Stimulated activated CD8-positive, alpha-beta memory T cell treated with anti-CD3 and anti-CD28 coated beads, Interleukin-7, amount 100 ng/mL, for 24 hours (primary cell): ENCODE measurements at places on chromosomes 2 and 18.

DNA sequence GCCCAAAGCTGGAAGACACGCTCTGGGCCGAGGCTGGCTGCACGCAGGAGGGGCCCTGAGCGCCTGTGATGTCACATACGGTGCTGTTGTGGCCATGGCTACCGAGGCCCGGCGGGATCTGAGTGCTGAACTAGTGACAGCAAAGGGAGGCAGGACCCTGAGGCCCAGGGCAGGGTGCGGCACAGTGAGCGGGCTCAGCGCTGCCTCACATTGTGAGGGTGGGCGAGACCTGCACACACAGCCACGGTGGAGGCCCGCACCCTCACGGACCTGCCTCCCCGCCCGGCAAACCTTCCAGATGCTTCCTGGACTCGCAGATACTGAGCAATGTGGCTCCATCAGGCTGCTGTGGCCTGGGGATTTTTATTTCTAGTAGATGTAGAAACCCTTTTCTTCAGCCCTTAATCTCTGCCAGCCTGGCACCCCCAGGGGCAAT lies 133.8 kb upstream of the CTDP1 start:
- DNase-seq = no peak

GRCh38 chr18:75220551-75221355 lies 10.2 kb downstream of the TSHZ1 start:
- DNase-seq = no peak

- DNase-seq = no peak
Measured at GRCh38 chr2:37523814-37524362, 147.6 kb downstream of the CDC42EP3 start.

DNA sequence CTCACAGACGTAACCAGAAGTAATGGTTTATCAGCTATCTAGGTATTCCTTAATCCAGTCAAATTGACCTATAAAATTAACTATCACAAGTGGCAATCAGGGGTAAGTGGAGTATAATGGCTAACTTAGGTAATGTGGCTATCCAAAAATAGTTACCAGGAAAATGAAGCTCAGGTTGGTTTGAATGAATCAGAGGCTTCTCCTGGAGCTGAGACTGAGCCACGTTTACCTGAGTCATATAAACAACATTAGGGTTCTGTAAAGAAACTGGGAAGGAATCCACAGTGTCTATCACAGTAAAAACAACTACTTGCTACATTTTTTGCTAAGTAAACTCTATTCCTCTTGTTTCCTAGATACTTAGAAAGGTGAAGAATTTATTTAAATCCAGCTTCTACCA lies 236.0 kb upstream of the SPHKAP start:
- no peak for DNase-seq

DNA sequence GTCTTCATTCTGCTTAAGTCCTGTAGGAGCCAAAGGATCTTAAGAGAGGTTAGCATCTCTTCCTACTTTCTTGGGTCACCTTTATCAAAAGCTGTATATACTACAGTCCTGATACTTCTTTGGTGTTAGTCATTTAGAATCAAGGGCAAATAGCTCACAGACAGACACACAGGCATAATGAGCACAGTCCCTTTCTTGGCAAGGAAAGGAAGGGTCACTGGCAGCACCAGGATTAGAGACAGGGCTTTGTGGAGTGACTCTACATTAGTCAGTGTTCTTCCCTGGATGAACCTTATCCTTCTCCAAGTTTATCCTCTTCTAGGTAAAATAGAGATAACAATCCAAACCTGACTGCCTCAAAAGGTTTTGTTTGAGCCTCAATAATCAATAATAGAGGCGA lies 40.0 kb upstream of the NCKAP5 start:
- no peak for DNase-seq

DNA sequence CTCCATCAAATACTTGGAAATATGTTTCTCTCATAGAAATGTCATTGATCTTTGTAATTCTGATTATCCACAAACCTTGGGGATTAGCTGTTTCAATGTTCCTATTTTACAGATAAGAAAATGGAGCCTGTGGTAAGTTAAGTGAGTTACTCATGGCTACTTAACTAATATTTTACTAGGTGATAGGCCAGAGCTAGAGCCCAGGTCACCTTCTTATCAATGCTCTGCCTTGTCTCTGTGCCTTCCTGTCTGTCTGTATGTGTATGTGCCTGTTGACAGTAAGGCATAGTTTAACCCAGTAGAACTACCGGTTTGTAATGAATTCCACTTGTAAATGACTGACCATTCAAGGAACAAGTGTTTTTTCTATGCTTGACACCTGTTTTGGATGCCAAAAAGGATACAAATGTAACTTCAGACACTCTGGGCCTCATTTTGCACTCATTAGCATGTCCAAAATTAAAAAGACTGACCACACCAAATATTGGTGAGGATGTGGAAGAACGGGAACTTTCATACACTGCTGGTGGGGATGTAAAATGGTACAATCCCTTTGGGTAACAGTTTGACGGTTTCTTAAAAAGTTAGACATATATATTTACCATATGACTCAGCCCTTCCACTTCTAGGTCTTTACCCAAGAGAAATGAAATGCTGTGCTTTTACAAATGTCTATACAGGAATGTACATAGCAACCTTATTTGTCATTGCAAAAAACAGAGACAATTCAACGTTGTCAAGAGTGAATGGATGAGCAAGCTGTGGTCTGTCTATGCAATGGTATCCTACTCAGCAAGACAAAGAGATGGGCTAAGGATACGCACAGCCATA lies 19.6 kb upstream of the IL1A start:
- DNase-seq = no peak

DNA sequence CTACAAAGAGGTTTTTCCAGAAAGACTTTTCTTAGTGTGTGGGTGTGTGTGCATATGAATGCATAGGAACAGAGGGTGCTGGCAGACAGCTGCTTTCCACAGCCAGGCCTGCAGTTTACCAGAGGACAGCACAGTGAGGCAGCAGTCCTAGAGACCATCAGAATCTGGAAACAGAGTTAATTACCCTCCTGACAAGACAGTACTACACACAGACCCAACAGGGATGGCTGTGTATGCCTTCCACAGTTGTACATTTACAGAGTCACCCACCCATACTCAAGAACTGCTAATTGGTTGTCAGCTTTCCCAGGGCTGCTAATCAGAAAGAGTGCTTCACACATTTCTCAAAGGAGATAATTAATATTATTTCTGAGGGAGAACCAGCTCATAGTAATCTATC lies 104.7 kb downstream of the FEZ2 start:
- no peak for DNase-seq

DNA sequence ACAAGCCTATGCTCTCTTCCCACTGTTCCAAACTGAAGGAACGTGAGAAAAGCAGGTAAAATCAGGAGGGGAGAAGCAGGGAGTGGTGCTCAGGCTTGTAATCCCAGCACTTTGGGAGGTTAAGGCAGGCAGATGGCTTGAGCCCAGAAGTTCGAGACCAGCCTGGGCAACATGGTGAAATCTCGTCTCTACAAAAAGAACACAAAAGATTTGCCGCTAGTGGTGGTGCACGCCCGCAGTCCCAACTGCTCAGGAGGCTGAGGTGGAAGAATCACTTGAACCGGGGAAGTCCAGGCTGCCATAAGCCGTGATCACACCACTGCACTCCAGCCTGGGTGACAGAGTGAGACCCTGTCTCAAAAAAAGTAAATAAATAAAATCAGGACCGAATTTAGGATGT lies 1.3 kb upstream of the TMSB10 start:
- DNase-seq = no peak

DNA sequence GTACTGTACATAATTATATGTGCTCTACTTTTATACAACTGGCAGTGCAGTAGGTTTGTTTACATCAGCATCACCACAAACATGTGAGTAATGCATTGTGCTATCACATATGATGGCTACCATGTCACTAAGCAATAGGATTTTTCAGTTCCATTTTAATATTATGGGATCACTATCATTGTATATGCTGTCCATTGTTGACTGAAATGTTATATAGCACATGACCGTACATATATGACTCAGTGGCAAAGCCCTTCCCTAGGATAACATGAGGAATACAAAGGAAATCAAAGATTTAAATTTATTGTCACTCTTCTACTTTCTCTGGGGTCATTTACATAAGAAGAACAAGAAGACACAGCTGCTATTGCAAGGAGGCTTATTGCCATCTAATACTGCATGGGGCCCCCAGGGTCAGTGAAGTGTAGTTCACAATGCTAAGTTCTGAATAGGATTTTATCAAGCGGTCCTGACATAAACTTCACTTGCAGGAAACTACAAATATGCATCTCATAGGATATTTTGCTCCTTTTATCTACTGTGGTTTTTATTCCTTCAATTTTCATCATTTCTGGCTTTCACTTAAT lies 21.8 kb downstream of the PDE1A start:
- DNase-seq = no peak

DNA sequence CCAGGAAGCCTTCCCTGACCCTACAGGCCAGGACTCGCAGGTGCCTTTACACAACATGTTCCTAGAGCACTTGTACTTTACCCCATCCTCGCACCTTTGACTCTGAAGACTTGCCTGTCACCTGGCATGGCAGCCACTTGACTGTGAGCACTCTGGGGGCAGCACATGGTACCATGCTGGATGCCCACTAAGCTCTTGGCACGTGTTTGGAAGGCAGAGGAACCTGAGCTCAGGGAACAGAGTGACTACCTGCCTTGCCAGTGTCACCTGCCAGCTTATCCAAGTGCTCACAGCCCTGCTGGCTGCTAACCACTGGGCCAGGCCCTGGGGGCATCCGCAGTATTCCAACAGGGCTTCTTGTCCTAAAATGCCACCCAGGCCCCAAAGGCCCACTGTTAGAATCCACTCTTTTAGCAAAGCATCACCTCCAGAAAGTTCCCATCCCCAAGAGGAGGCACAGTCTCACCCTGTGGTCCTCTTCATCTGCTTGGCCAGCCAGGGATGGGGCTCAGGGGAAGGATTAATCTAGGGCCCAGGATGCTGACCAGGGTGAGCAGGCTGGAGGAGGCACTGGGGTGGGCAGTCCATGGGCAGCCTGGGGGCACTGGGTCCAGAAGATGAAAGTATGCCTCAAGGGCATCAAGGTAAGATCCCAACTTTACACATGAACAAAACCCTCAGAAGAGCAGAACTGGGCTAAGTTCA lies 57.0 kb downstream of the ZBTB7C start:
- DNase-seq = no peak

GRCh38 chr2:240640939-240641338 lies 15.7 kb downstream of the GPR35 start:
- DNase-seq = no peak

DNA sequence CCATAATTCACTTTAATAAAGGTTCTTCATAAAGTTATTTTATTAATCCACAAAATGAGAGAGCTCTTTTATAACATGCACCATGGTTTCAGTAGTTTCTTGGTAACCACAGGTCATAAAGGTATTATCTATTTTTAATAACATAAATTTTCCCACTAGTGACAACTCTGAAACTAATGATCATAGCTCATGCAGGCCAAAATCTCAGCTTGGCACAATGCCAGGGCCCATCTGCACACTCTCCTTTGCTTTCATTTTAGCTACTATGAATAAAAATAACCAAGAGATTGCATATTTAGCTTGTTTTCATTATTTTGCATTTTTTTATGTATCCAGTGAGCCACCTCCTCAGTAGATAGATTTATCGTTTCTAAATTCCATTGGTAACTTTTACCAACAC lies 691.8 kb upstream of the CHAC2 start:
- DNase-seq = no peak

GRCh38 chr2:55418512-55419232 lies 984 bp downstream of the CCDC88A start:
- DNase-seq = no peak

GRCh38 chr2:85971366-85971765 lies 82.6 kb upstream of the ST3GAL5 start:
- no peak for DNase-seq

GRCh38 chr2:97691166-97691565 lies 21.7 kb downstream of the C2orf92 start:
- no peak for DNase-seq

- no peak for DNase-seq
Measured at GRCh38 chr2:127624320-127624755, 21.6 kb upstream of the GPR17 start.

GRCh38 chr18:13136904-13137669 lies 81.5 kb upstream of the LDLRAD4 start:
- no peak for DNase-seq

- no peak for DNase-seq
Measured at GRCh38 chr2:177822941-177823340, 249.6 kb downstream of the PDE11A start.

DNA sequence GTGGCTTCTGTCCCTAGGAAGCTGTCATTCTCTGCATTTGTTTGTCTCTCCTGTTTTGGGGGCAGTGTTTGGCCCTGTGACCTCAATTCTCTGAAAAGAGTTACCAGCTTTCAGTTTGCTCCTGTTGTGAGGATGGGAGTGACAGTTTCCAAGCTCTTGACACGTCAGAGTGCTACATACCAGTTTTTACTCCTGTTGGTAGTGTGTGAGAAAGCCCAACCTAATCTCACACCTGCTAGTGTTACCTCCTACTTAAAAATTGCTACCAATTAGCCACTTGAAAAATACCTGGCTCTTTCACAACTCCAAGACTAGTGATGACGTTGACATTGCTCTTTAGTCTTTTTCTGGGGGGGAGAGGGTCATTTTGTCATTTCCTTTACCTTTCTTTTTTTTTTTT lies 14.1 kb downstream of the SKA1 start:
- no peak for DNase-seq

- DNase-seq = no peak
Measured at GRCh38 chr2:196441527-196441926, 198.0 kb upstream of the CCDC150 start.

GRCh38 chr2:32932825-32933755 lies 13.7 kb upstream of the LTBP1 start:
- DNase-seq = no peak

DNA sequence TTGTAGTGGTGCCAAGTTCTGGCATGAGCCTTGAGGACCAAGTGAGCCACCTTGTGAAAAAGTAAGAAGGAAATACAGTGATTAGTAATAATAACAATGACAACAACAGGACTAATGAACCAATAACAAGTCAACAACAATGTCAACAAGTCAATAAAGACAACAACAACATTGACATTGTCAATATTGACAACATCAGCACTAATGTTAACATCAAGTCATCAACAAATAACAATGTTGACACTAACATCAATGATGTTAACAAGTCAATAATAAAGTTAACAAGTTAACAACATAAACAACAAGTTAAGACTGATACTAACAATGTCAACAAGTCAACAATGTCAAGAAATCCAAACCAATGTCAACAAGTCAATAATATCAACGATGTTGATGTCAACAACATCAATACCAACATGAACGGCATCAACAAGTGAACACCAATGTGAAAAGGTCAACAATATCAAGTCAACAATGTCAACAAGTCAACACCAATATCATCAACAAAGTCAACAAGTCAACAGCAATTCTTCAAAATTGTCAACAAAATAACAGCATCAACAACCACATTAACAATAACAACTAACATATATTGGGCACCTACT lies 24.0 kb downstream of the LCT start:
- DNase-seq = no peak

DNA sequence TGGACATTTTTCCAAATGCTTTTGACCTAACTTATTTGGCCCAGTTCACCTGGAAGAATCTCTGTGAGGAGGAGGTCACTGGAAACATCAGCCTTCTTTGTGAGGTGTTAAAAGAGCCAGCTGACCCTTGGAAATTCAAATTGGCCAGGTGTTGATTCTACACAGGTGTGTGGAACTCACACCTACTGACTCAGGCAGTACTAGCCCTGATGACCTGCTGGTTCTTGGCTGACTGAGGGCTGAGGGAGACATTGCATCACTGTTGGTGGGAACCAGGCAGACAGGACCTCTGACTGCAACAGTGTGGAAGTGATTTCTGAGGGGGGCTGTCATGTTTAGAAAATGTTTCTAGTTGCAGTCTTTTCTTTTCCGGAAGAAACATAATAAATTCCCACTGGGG lies 242.2 kb upstream of the LRRTM1 start:
- no peak for DNase-seq

- DNase-seq = no peak
Measured at GRCh38 chr2:186101616-186102015, 363.0 kb downstream of the FSIP2 start.
